Muscle of arm (tissue), 14 donors: ENCODE measurements at places on chromosomes 13 and 19.

DNA sequence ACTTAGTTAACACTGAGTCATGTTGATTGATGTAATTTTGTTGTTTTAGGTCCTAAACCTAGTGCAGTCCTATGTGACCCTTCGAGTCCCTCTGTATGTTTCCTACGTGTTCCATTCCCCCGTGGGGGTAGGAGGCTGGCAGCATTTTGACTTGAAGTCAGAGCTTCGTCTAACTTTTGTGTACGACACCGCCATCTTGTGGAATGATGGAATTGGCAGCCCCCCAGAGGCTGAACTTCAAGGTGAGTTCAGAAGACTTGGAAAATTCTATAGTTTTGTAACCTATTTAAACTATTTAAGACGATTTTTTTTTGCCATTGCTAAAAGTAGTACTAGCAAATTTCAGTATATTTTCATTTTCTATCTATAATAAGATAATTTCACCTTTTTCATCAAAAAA lies 117.9 kb downstream of the STOML3 start:
- DNase-seq: peak; percentile 7

GRCh38 chr19:45100846-45101252 lies 7.9 kb downstream of the PPP1R37 start:
- no peak for DNase-seq

DNA sequence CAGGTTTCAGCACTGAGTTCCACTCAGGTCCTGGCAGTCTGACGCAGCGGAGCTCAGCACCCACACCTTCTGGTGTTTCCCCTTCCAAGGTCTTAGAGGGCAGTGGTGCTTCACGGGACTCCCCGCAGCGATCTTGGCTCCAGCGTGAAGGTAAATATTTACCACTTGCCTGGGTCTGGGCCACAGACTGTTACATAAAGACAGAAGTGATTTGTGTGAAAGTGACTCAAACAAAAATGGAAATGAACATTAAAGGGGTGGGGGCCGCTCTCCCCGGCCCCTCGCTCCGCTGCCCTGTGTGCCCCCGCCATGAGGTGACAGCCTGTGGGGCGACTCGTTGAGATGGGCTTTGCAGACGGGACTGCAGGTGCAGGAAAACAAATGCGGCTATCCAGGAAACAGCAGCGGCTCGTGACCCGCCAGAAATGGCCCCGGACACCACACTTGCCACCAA lies 55.0 kb downstream of the GGACT start:
- DNase-seq: no peak

DNA sequence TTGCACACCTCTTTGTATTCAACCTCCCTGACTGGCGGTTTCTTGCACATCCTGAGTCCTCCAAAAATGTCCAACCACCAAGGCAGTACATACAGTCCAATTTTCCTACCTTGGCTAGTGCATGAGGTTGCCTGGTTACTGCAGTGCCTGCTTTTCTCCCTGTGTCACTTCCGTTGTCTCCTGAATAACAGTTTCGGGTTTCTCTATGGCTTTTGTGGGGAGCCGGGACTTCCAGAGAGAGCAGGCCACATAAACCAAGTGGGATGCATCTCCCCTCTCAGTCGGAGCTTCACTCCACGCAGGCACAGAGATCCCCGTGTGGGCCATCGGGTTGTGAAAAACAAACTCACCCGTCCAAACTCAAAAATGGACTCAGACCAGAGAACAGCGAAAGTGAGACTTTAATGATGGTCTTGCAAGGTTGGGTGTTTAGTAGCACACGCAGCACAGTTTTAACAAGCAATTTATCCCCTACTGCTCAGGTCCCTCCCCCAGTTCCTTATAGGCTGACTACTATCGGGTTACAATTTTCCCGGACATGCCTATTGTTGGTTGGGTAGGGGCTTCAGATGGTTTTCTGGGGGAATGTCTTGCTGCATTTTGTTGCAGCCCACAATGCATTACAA lies 173.1 kb downstream of the POU4F1 start:
- DNase-seq: no peak

DNA sequence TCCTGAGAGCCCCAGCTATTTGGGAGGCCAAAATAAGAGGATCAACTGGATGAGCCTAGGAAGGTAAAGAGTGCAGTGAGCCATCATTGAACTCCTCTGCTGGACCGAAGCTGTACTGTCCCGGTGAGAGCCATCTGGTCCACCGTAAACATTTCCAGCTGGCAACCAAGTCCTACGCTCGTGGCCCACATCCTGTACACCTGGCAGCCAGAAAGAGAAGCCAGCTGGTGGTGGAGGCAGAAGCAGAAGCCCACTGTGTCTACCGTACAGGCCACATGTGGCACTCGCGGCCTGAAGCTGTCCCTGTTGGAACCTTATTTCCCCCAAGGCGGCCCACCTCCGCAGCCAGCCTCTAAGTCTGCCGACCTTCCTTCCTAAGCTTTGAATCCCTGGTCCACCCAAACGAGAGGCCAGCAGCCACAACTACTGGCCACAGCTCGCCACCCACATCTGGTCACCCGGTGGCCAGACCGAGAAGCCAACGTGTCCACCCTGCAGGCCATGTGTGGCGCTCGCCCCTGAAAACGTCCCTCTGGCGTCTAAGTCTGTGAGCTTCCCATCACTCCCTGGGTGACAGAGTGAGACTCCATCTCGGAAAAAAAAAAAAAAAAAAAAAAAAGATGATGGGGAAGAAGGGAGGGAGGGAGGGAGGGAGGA lies 14.2 kb upstream of the ZNF91 start:
- no peak for DNase-seq

GRCh38 chr13:56622840-56623239 lies 517.9 kb upstream of the PRR20A start:
- no peak for DNase-seq

- no peak for DNase-seq
Measured at GRCh38 chr19:54739587-54740497, 1.5 kb downstream of the KIR2DL3 start.

GRCh38 chr13:48249018-48249417 lies 16.0 kb downstream of the ITM2B start:
- DNase-seq: no peak

DNA sequence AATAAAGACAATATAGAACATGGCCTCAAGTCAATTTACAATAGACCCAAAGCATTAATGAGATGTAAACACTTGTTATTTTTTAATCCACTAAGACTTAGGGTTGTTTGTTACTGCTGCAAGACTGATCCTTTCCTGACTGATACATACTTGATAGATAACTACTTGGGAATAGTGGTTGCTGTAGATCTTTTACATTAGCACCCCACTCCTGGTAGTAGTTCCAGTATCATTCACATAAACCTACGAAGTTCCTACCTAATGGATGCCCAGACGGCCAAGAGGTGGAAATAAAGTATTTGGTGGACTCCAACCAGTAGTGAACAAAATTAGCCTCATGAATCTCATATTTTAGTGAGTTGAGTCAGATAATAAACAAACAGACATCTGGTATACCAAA lies 26.9 kb downstream of the ADGRE1 start:
- no peak for DNase-seq

DNA sequence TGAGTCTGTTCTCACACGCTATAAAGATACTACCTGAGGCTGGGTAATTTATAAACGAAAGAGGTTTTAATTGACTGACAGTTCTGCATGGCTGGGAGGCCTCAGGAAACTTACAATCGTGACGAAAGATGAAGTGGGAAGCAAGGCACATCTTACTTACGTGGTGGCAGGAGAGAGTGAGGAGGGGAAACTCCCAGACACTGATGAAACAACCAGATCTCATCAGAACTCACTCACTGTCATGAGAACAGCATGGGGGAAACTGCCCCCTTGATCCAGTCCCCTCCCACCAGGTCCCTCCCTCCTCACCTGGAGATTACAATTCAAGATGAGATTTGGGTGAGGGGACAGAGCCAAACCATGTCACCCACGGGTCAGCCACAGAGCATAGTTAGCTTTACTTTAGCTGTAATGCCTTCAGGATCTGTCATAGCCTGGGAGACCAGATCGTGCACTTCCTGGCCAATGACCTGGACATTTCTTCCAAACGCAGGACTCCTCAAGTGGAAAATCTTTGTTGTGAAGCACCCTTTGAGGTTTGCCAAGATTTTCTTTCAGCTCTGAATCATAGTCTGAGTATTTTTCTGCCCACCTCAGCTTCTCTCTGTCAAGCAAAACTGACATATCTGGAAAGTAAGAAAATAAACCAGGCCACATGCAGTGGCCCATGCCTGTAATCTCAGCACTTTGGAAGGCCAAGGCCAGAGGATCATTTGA lies 25.2 kb upstream of the HIF3A start:
- no peak for DNase-seq

- no peak for DNase-seq
Measured at GRCh38 chr13:65855242-65855805, 1374.8 kb downstream of the PCDH9 start.

GRCh38 chr13:46605076-46605824 lies 52.3 kb downstream of the LRCH1 start:
- no peak for DNase-seq

- no peak for DNase-seq
Measured at GRCh38 chr13:46749951-46750350, 47.0 kb downstream of the ESD start.

DNA sequence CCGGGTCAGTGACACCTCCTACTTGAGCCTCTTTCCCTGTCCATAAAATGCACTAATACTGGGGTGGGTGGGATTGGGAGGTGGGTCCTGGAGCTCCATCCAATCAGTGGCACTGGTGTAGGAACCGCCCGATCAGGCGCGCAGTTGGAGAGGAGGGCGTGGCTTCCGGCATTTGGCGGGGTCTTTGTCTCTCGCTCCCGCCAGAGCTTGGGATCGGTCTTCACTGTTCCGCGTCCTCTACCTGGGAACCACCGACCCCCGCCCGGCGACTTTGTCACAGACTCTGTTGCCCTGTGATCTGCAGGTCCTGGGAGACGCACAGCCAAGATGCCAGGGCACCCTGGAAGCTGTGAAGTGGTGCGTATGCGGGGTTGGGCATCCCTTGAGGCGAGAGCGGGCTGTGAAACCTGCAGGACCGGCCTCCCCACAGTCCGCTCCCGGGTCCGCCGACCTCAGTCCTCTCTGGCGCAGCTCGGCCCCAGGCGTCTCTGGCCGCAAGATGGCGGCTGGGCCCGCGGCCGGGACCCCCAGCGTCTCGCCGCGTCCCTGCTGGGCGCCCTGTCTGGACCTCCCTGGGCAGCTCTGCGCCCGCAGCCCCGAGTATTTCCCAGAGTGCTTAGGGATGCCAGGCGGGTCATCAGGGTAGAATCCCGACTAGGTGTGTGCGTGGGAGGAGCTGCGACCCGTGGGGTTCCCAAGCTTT lies 41.6 kb upstream of the ZNF730 start:
- DNase-seq: peak; percentile 80

GRCh38 chr13:74306496-74306895 lies 172.3 kb upstream of the KLF12 start:
- no peak for DNase-seq

DNA sequence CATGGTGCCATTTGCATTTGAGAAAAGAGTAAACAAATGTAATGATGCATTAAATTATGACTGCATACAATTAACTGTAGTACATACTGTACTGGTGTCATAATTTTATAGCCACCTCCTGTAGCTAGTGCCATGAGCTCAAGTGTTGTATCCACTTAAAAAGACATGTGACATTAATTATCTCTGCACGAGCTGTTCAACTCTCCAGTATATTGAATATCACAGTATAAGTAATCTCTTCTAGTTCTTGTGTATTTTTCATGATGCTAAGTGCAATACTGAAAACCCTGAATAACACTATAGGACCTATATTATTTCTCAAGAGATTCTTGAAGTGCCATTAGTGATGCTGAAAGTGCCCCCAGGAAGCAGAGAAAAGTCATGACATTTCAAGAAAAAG lies 387.3 kb downstream of the PCDH17 start:
- no peak for DNase-seq

- DNase-seq: no peak
Measured at GRCh38 chr19:51810223-51810622, 15.3 kb downstream of the FPR3 start.

DNA sequence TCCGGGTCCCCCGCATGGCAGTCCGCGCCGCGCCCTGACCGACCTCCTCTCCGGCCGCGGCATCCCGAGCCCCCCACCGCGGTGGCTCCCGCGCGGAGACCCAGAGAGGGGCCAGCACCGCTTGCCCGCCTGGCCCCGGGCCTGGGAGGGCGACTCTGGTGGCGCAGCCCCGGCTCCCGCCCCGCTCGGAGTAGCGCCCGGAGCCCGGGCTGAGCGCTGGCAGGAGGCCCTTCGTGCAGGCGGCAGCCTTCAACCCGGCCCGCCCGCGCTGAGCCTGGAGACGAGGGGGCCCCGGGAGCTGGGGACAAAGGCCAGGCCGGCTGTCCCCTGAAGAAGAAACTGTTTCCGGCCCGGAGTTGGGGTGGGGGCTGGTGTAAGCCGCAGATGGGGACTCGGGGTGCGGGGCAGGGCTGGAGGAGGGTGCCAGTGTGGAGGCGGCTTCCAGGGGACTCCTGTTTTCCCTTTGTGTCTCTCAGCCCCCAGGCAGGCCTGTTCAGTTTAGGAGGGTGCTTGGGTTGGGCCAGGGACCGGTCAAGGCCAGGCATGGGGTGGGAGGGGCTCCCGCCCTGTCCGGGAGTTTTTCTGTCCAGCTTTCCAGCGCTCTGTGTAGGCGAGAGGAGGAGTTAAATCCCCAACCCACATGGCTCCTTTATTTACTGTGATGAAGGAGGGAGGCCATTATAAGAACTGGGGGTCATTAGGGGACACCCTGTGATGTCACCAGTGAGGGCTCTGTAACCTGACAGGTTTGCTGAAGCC lies 935 bp downstream of the LRP3 start:
- DNase-seq: peak; percentile 46

- DNase-seq: no peak
Measured at GRCh38 chr13:42064259-42064658, 15.8 kb downstream of the DGKH start.

GRCh38 chr19:29497686-29498436 lies 27.9 kb upstream of the VSTM2B start:
- no peak for DNase-seq

- peak; percentile 37 for DNase-seq
Measured at GRCh38 chr19:42129399-42130253, 2.6 kb downstream of the POU2F2 start.

DNA sequence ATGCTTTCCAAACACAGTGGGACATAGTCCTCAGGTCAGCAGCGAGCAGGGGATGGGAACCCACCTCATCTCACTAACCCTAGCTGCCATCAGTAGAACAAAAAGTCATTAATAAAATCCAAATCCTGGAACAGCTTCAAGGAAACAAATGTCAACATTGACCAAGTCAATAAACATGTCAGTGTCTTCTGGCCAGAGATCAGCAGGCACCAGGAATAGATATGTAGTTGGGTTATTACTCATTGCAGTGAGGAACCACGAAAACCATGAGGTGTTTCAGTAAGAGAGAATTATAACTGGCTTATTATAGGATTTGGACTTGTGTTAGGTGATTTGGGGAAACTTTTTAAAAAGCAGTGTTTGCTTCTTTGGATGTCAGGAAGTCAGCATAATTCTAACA lies 17.1 kb upstream of the CD33 start:
- DNase-seq: no peak
